ENCODE measurements at places on chromosomes 5 and 9.

- no peak for DNase-seq
These were observed 286.1 kb downstream of the IRX2 start for GRCh38 chr5:2465383-2465782.

DNA sequence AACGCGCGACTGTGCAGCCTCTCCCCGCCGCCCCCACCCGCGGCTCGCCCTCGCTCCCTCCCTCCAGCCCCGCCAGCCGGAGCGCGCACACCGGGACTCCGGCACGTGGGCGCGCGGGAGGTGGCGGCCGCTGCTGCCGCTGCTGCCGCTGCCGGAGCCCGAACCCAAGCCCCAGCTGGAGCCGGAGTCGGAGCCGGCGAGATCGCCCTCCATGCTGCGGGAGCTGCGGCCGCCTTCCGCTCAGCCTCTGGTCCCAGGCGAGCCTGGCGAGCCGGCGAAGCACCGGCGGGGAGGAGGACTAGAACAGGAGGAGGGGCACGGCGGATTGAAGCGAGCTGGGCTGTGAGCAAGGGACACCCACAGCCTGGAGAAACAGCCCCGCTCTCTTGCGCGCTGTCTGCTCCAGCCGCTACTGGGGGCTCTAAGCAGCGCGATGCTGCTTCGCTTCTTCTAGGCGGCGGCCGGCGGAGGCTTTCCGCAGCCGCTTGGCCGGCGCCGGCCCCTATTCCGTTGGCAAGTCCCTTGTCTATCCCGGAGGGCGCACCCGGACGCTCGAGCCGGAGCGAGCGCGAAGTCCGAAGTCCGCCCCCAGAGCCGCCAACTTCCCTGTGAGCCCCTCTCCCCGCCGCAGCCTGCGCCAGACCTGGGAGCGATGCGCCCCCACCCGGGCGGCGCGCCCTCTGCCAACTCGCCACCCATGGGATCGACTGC, 598.7 kb upstream of the SGCD start:
- no peak for DNase-seq

DNA sequence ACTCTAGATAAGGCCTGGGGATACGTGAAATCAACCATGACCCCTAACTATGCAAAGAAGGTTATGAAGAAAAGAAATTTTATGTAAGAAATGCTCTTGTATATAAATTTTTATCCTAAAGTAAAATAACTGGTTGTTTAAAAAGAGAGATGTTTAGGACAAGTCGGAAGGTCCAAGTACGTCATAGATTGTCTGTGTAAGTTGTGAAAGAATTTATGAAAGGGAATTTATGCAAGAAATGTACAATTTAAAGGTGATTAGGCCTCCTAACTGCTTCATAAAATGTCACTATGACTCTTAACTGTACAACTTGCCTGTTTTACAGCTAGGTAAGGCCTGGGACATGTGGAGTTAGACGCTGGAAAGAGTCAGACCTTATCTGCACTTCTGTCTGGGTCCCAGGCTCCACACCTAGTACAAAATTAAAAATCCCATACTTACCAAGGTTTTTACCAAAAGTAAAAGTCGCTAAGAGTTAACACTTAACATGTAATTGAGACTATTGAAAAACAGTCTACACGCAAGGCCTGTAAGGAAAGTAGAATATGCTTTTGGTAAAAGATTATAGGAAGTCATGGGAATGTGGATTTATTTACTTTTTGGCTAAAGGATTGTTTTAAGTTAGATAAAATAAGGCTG, 77.4 kb downstream of the KIAA0825 start:
- DNase-seq = no peak

DNA sequence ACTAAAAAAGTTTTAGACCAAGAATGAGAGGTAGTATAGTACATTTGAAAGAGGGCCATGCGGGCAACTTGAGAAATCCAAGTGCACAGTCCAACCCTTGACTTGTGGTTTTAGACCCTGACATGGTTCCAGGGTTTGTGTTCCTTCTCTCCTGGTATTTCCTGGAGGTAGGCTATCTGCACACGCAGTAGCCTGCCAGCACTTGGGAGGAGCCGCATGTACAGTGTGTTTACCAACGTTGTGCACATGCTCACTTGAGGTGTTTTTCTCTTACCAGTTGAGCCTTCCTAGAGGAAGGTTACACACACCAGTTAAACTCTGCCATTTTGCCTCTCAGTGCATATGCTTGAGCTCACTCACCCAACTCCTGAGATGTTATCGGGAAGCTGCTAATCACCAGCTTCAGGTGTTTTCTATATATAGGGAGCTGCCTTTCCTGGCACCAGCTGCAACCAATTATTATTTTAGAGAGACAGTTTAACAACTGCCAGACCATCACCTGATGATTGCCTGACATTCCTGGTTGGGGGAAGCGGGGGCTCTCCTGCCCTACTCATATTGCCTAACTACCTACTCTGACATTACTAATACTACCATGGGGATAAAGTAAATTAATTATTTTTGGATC, 593.4 kb upstream of the TUSC1 start:
- no peak for DNase-seq

GRCh38 chr9:123315635-123316034, 40.4 kb upstream of the CRB2 start:
- DNase-seq = no peak

DNA sequence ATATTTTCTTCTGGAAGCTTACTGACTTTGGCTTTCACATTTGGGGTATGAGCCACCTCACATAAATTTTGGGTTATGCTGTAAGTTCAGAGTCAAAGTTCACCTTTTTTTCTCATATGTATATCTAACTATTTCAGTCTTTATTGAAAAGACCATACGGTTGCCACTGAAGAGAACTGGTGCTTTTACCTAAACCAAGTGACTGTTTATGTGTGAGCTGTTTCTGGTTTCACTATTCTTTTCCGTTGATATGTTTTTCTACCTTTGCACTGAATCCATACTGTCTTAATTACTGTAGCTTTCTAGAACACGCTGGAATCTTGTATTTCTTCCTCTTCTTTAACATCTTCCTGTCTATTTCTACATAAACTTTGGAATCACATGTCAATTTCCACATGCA, 36.3 kb upstream of the SPINK5 start:
- DNase-seq = no peak

DNA sequence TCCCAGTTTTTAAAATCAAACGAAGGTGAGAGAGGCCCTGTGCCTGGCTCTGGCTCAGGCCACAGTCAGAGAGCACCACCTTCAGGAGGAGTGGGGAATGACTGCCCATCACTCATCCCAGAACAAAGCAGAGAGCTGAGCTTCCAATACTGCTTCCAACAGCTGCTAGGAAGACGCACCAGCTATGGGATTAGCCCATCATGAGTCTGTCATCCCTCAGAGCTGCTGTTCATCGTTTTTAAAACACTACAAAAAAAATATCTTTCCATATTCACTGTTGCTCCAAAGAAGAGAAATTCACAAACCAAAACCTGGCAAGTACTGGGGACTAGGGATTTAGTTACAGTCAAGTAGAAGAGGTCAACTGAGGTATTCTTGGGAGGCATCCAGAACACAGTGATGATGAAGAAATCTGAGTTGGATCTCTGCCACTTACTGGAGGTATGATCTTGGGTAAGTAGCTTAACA, 102.4 kb downstream of the CDK5RAP2 start:
- peak; percentile 53 for DNase-seq

GRCh38 chr5:180670586-180671359, 21.4 kb upstream of the FLT4 start:
- peak; percentile 80 for DNase-seq

DNA sequence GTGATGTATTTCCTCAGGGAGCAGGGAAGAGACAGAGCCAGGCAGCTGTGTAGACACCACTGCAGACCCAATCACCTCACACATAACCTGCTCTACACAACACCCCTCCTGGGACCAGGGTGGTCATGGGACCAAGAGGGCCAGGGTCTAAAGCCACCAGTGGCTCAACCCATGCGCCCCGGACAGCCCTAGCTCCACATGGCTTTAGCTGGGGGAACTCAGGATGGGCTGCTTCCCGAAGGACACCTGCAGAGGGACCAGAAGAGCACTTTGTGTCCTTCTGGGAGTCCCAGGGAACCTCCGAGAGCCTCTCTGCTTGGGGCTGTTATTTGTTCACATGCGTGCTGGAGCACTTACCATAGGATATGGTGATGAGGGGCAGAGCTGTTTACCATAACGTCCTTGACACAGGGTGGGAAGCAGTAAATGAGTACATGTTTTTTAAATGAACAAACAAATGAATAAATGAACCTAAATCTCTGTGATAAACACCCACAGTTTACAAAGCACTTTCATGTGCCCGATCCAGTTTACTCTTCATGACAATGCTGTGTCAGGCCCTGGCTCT, 12.3 kb downstream of the SEPTIN8 start:
- no peak for DNase-seq

- DNase-seq = no peak
These were observed 637.2 kb upstream of the NUDT12 start for GRCh38 chr5:104199771-104200170.

GRCh38 chr9:77830618-77831285, 182.6 kb upstream of the GNA14 start:
- no peak for DNase-seq

DNA sequence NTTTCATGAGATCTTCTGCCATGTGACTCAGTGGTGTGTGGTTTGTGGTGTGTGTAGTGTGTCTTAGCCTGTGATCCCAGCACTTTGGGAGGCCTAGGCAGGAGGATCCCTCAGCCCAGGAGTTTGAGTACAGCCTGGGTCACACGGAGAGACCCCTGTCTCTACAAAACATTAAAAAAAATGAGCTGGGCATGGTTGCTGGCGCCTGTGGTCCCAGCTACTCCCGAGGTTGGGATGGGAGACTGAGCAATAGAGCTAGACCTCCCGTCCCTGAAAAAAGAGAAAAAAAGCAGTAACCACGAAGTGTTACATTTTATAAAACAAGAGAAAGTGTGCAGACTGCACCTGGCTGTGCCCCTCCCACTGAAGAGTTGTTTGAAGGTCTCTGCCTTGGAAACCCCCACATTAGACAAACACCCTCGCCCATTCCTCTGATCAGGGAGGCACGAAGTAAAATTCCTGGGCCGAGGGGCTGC, 21.2 kb upstream of the RNU6ATAC start:
- DNase-seq = no peak

GRCh38 chr5:1510151-1510561, 13.6 kb downstream of the LPCAT1 start:
- no peak for DNase-seq

- DNase-seq = no peak
These were observed 42.1 kb downstream of the NKD2 start for GRCh38 chr5:1050423-1051365.

- peak; percentile 29 for DNase-seq
These were observed 2.5 kb upstream of the ST6GALNAC4 start for GRCh38 chr9:127919253-127919815.

DNA sequence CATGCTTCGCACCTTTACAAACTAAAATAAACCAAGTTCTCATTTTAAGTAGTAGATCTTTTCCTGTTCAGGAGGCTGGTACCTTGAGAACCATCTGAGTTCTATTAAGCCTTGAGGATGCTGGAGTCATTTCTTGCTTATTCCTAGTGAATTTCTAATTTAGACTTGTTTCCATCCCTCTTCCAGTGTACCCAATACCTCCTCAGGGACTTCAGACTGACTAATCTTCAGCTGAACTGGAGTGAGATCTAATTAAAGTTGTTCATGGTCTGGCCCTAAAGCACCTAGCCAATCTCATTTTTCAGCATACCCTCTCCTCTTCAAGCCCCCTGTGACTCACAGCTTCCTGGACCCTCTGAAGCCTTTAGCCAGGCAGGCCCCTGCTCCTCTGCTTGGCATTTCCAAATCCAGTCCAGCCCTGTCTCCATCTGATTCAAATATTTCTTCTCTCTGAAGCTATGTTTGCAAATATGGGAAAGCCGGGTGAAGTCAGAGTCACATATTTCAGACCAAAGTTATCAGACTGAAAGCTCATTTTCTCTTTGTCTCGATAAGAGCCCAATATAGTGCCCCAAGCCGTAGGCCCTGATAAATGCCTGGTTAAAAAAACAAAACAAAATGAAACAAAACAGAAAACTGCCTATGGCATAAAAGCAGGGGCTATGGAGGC, 19.4 kb upstream of the TNFSF15 start:
- no peak for DNase-seq

DNA sequence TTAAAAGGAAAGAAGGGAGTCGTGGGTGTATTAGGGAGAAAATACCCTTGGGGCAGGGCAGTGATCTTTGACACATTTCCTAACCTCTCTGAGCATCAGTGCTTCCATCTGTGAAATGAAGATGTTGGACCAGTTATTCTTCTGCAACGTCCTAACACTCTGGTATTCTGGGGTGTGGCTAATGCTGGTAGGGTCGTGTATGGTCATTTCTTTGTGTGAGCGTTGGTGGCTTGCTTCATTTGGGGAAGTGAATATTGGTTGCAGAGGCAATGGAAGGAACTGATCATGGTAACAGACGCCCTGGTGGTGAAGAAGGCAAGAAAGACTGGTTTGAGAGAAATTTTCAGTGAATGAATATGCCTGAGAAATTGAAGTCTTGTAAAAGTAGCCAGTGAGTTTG, 67.9 kb upstream of the TTC23L start:
- DNase-seq = no peak

- DNase-seq = no peak
These were observed 269.8 kb downstream of the SYK start for GRCh38 chr9:91071184-91071990.

DNA sequence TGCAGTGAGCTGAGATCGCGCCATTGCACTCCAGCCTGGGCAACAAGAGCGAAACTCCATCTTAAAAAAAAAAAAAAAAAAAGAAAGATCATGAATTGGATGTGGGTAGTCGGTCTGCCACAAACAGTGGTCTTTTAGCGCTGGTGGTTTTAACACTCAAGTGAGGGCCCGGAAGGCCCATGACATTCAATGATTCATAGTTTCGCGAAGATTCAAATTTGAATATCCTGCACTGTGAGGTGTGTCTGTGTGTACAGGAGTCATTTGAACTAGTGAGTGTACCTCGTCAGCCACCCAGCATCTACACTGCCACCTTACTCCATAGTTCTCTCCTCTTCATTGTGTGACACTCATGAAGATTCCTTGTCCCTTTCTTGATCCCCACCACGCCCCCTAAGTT, 41.3 kb downstream of the CFAP77 start:
- no peak for DNase-seq

DNA sequence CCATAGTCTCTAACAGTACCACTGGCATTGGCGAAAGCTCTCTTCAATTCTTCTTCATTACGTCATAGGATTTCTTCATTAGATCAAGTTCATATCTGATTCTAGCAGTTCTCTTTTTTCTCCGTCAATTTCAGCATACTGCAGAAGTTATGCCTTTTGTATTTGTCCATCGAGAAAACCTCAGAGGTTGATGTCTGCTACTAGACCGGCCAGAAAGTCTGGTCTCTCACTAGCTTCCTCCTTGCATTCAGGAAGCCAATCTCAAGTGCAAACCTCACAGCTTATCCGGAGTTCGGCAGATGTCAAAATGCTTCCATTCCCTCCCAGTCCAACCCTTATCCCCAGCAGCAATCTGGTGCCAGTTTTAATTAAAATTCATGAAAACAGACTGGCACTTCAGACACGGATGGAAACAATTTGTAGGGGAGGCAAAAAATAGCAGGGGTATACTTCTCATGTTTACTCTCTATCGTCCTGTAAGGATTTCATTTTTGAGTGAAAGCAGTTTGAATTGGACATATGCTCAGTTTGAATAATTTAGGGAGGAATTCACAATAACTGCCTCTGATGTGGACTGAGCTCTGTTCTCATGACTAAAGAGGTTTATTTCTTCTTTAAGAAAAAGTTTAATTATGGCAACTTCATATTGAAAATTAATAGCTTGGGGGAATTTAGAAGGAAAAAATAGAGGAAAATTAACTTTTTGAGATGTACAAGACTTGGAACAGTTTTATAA, 56.4 kb upstream of the TMC1 start:
- DNase-seq = peak; percentile 26

- DNase-seq = no peak
These were observed 257.4 kb upstream of the TRPC7 start for GRCh38 chr5:136622747-136623146.

GRCh38 chr9:27487927-27488326, 36.2 kb upstream of the IFNK start:
- DNase-seq = no peak

GRCh38 chr9:78559449-78559885, 262.5 kb downstream of the PSAT1 start:
- DNase-seq = no peak

Data from hematopoietic multipotent progenitor cell treated with erythropoietin and hydrocortisone succinate and interleukin-3 and kit ligand, for 8 days (in vitro differentiated cells).